ENCODE measurements at places on chromosomes 6 and 20. TPM values are rescaled to one million over a fixed set of nuclear protein-coding genes. Genes with fewer than 3 reads are reported as not detected.

Gene BRD2
- total RNA-seq, result 82.1 TPM

Gene VNN1
- total RNA-seq, result 0.24 TPM

Gene TCF15
- total RNA-seq, result not detected

Gene TFEB
- total RNA-seq, result 11.8 TPM
